Activated CD4-positive, alpha-beta T cell treated with anti-CD3 and anti-CD28 coated beads, Interleukin-10, Interleukin-2, amounts not matched to agents 100 ng/mL and 50 ng/mL, durations not matched to agents 16 hours and 8 hours (primary cell): ENCODE measurements at places on chromosomes 1 and 21.

DNA sequence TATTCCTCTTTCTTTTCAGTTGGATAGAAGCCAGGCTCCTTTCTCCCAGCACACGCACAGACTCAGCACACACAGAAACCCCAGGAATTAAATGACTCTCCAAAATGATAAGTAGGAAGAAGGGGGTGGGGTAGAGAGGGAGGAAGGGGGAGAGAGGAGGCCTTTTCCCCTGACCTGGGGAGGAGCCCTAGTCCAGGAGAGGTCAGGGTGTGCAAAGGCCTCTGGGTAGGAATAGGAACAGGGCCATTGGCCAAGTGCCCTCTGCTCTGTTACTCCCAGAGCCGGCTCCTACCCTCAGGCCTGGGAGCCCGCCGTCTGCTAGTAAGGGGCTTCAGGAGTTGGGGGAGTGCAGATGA, 35.6 kb upstream of the PUM1 start:
- DNase-seq: no peak

- DNase-seq: peak; percentile 54
These were observed 40.9 kb upstream of the LRRN2 start for GRCh38 chr1:204726478-204726877.

DNA sequence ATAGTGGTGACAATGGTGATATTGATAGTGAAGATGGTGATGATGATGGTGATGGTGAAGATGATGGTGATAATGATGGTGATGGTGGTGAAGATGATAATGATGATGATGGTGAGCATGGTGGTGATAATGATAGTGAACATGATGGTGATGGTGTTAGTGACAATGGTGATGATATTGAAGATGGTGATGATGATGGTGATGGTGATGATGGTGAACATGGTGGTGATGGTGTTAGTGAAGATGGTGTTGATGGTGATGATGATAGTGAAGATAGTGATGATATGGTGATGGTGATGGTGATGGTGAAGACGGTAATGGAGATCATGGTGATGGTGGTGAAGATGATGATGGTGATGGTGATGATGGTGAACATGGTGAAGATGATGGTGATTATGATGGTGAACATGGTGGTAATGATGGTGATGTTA, 259.2 kb downstream of the MATN1 start:
- DNase-seq: no peak

DNA sequence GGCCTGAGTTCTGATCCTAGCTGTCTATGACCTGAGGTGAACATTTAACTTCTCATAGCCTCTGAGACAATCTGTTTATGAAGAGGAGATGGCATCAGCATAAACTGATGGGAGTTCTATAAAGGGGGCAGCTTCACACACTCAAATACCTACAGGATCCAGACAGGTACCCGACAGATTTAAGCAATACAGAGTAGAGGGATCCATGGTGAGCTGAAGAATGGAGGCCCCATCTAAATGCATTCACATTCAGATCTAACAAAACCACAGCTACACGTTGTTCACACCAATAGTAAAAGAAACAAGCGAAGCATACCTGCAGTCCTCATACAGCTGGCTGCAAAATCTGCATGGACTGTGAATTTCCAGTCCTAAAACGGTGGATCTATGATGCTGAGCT, 48.7 kb upstream of the ESRRG start:
- no peak for DNase-seq

DNA sequence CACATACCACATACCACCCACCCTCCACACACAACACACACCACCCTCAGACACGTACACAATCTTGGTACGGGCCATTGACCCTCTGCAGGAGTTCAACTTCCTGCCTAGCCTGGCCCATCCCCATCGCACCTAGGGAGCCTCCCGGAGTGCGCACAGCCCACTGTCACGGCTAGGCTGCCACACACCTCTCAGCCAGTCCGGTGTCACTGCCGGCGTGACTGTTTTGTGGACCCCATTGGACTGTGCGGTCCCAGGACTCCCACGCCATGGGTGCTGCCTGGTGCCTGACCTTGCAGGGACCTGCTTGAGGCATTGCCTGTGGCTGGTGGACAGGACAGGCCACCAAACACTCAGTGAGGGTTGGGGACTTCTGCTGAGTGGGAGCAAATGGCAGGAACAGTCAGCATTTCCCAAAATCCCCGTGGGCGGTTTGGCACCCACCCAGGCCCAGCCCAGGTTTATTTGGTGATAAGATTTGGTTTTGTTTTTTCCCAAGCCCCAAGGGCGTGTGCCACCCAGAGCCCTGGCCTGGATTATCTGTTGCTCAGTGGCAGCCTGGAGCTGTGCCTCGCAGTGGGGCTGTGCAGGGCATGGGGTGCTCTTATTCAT, 27.7 kb downstream of the RAB7B start:
- DNase-seq: no peak

DNA sequence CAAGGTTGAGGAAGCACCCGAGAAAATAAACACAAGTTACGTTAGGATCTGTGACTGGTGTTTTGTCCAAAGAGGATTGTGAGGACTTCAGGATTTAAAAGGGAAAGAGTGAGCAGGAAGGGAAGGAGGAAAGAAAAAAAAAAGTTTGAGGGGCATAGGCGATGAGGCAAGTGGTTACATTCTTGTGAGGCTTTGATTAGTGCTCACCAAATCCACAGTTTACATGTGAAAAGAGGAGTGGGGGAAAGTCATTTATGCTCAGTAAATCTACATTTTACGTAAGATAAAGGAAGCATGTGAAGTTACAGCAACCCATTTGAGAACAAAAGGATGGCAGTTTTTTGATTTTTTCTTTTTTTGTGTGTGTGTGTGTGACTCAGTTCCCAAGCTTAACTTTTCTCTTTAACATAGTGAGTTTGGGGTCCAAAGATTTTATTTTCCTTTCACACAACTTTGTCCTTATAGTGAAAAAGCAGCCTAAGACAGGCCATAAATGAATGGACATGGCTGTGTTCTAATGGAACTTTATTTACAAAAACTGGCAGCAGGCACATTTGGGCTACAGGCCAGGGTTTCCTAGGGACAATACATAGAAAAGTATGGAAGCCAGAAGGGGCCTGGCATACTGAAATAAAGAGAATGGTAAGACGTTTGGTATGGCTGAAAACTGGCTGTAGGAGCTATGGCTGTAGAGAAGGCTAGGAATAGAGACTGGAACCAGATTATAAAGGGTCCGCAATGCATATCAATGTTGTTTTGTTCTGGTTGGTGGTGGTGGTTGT, 121.7 kb downstream of the FGGY start:
- no peak for DNase-seq

- DNase-seq: peak; percentile 79
These were observed 10.7 kb downstream of the FMOD start for GRCh38 chr1:203340112-203340790.

- no peak for DNase-seq
These were observed 23.9 kb downstream of the SLC2A1 start for GRCh38 chr1:42934541-42935312.

- DNase-seq: no peak
These were observed 970 bp downstream of the TNFRSF1B start for GRCh38 chr1:12167493-12168429.

DNA sequence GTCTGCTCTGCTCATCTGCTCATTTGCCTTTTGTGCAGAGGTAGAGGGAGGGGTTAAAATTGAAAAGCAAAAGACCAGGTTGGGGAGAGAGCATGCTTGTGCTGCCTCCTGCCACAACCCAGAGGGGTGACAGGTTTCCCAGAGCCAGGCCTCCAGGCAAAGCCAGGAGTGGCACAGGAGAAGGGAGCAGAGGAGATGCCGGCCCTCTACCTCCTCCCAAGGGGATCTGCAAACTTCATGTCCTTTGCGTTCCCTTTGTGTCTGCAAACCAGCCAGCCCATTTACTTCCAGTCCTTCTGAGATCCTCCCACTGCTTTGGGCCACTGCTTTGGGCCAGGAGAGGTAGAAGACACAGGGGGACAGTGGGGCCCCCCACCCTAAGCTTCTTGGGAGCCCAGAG, 67.8 kb downstream of the EPHB2 start:
- no peak for DNase-seq

DNA sequence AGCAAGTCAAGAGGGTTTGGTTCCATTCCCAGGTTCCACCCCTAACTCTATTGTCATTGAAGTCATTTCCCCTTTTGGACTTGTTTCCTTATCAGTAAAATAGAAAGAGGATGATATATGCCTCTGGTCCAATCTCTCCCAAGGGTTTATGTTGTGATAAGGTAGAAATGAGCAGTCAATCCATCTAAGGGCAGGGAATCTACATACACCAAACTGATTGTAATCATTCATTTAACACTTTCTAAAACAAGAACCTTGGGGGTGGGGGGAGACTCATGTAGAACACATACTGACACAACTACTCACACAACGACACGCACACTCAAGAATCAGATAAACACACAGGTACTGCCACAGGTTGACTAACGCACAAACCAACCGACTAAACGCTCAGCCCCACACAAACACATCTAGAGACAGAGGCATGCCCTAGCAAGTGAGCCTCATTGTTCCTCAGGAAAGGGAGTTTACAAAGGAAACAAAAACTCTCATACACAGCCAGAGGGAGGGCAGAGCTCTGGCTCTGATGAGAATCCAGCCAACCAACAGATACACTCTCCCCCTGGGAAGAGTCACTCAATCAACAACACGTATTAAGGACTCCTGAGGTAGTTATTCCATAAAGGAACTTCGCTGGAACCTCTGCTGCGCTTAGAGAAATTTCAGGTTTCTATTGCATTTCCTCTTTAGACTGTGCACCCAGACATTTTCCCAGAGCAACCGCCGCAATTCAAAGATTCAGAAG, 1.0 kb downstream of the F11R start:
- DNase-seq: no peak

- DNase-seq: peak; percentile 98
These were observed at the start of the genes CEP104 and DFFB for GRCh38 chr1:3856923-3857790. CEP104 (minus strand) TSS chr1:3857211; CDS start chr1:3852407, 4,804 bp downstream. DFFB (plus strand) TSS chr1:3857476; CDS start chr1:3857604, 128 bp downstream.

DNA sequence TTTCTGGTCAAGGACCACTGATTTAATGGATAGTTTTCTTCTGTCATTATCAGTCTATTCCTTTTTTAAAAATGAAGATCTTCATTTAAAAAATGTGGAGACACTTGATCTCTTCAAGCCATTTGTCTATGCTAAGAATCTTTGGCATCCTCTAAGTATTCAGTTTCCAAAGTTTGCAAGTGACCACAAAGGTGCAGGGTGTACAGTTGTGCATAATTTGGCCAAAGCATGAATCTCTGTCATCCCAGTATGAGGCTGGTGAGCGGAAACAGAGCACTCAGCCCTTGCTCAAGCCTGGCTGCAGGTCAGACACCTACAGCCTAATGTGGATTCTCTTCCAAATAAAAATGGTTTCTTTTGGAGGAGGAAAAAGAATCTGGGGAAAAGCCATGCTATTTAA, 19.8 kb downstream of the PARP1 start:
- DNase-seq: no peak

DNA sequence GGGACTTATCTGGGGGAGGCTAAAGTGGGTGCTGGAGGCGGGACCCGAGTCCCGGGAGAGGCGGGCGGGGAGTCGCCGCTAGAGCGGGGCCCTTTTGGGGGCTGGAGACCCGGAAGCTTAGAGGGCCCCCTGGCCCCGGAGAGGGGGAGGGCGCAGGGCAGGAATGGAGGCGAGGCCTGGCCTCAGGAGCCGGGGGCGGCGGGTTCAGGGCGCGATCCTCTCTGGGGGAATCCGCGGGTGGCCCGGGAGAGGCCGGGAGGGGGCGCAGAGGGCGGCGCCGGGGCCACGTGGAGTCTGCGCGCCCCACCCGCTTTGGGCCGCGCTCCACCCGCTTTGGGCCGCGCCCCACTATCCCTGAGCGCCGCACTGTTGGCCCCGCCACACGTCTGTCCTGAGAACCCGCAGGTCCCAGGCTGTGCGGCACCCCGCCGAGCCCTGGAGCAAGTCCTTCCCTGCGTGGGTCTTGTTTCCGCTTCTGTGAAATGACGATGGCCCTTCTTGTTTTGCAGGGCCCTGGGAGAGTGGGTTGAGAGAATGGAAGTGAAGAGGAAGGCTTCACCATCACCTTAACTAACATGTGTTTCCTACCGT, 84.4 kb downstream of the NKAIN1 start:
- DNase-seq: peak; percentile 73

GRCh38 chr1:232589812-232590743, 39.9 kb downstream of the SIPA1L2 start:
- no peak for DNase-seq

- peak; percentile 57 for DNase-seq
These were observed 178.0 kb downstream of the SDCCAG8 start for GRCh38 chr1:243433737-243434370.

DNA sequence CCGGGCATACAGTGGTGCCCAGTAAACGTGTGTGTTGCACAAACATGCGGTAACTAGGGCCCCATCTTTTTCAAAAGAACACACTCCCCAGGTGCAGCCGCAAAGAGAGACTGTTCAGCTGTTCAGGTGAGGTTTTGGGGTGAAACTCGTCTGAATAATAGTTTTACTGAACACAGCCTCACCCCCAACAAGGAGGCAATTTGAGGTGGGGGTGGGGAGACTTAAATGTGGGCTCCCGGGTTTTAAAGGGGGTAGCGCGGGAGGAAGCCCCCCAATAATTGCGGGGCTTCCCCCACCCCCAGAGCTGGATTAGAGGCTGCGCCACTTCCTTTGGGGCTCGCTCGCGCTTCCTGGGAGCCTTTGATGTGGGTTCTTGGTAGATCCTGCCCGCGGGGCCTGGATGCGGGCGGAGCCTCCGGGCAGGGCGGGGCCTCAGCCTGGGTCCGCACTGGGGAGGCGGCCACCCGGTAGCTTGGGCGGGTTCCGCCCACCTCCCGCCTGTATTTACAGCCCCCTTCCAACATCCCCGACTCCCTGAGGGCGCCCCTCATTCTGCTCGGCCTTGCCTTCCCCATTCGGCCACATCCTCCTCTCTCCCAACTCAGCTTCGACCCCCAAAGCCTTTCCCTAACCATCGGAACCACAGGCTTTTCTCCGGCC, 6.4 kb upstream of the EPHA2 start:
- DNase-seq: peak; percentile 49

GRCh38 chr21:44736291-44737004, 25.1 kb upstream of the TSPEAR start:
- DNase-seq: no peak

DNA sequence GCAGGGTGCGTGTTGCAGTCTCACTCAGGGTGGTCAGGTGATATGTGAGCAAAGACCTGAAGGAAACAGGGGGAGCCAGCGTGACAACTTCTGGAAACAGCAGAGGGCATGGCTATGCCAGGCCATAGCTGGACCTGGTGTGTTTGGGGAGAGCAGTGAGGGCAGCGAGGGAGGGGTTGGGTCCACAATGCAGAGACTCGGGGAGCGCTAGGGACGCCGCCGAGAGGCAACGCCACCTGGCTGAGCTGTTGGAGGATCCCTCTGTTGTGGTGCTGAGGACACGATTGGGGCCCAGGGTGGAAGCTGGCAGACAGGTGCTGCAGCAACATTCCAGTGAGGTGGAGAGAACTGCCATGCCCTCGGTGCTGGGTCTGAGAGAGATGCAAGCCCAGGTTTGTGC, 26.6 kb upstream of the LSS start:
- no peak for DNase-seq

- DNase-seq: peak; percentile 70
These were observed 159.8 kb upstream of the SGIP1 start for GRCh38 chr1:66374148-66374547.
